ENCODE measurements at places on chromosomes 6 and 20.

GRCh38 chr20:20743511-20744169, 31.2 kb upstream of the RALGAPA2 start:
- DNase-seq: no peak

DNA sequence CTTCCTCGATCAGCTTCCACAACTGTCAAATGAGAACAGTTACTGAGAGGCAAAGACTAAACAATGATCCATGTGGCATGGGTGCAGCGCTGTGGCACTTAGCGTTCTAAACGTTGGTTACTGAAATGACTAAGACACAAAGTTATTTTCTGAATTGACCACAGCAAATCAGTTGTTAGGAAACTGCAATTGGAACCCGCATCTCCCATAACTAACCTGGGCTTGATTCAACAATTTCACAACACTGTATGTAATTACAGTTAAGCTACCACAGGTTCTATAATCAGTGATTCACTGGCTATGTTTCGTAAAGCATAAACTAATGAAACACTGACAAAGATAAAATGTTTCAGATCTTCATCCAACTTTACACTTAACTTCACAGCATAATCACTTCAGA, 12.5 kb downstream of the WDR27 start:
- DNase-seq: peak; percentile 90

GRCh38 chr6:162290846-162291465, 436.6 kb downstream of the PRKN start:
- no peak for DNase-seq

DNA sequence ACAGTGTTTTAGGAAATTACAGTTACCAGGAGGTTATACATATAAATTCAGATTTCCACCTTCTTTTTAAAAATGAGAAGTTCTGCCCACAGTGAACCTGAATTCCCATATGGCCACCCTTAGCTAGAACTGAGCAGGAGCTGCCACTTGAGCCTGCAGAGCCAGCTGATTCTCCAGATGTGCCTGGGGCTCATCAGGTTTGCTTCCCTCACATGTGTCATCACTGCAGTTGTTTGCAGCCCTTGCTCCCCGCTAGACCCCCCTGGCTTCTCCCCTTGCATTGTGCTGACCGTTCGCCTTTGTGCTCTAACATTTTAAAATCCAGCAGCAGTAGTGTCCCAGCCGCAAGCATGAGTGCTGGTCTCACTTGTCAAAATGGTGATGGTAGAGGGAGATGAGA, 131.1 kb downstream of the UTRN start:
- no peak for DNase-seq

- no peak for DNase-seq
Observed at GRCh38 chr6:34391473-34391785, 1.0 kb downstream of the NUDT3 start.

DNA sequence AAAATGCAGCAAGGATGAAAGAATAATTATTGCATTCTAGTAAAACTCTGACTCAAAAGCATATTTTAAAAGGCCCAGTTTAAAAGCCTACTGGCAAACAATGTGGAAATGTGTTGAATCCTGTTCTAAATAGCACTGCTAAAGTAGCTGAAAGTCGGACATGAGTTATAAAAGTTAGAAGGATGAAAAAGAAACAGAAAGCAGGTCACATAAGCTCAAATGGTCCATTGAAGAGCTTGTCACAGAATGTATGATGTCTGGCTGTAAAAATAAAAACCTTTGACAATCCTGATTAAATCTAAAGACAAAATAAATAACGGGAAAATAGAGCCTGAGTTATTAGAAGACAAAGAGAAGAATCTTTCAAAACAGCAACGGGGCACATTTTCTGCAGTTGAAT, 218.6 kb upstream of the UFL1 start:
- no peak for DNase-seq

DNA sequence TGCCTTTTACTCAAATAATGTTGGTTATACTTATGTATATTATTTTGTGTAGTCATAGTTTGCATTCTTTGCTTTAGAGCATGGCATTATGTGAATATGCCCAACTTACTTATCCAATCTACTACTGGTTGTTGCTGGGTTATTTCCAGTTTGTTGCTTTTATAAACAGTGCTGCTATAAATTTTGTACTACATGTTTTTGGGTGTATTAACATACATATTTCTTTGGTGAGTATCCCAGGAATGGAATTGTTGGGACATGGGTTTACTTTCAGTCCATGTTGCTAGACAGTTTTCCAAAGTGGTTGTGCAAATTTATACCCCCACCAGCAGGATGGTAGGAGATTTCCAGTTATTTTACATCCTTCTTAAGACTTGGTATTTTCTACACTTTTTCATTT, 157.1 kb upstream of the THEMIS start:
- DNase-seq: no peak

DNA sequence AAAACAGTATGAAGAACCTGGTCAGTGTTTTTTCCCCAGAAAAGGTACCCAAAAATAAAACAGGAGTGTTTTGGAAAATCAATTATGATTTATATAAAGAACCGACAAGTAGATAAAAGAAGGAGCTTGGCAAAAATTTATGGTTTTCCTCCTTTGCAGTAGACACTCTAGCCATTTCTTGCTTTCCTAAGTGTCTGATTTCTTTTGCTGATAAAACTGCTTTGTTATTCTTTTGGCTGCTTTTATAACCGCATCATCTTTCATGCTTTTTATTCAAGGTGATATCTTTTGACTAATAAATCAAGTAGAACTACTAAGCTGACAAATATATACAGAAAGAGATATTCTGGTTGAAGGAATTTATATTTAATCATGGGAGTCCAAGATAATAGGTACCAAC, 16.6 kb downstream of the ATG5 start:
- DNase-seq: no peak

GRCh38 chr20:48826883-48827771, 672 bp downstream of the PREX1 start:
- no peak for DNase-seq

- DNase-seq: no peak
Observed at GRCh38 chr20:35643045-35643444, 21.7 kb downstream of the CPNE1 start.
